ENCODE measurements at places on chromosomes 3 and 15.

DNA sequence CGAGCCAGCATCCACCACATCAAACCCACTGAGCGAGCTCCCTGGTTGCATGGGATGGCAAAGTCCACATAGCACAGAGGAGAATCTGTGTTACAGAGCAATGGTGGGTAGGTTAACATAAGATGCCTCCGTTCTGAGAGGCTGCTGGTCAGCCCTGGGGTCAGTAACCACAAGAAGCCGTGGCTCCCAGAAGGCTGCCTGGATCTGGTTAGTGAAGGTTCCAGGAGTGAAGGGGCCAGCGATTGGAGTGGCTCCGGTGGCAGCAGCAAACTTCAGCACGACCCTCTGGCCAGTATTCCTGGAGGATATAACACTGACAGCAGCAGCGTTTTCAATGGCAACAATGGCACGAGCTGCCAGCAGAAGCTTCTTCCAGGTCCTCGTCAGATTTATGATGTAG, 18.4 kb upstream of the PIGZ start:
- no peak for DNase-seq

- peak; percentile 65 for DNase-seq
These were observed 17.4 kb upstream of the CLK3 start for GRCh38 chr15:74598126-74598842.

- no peak for DNase-seq
These were observed 280.6 kb downstream of the SATB1 start for GRCh38 chr3:18144571-18144970.

GRCh38 chr15:92648190-92648875, 7.2 kb downstream of the FAM174B start:
- no peak for DNase-seq

- DNase-seq, result no peak
These were observed 50.0 kb upstream of the LCTL start for GRCh38 chr15:66615846-66616245.

GRCh38 chr3:73480187-73480672, 144.5 kb downstream of the PDZRN3 start:
- no peak for DNase-seq

DNA sequence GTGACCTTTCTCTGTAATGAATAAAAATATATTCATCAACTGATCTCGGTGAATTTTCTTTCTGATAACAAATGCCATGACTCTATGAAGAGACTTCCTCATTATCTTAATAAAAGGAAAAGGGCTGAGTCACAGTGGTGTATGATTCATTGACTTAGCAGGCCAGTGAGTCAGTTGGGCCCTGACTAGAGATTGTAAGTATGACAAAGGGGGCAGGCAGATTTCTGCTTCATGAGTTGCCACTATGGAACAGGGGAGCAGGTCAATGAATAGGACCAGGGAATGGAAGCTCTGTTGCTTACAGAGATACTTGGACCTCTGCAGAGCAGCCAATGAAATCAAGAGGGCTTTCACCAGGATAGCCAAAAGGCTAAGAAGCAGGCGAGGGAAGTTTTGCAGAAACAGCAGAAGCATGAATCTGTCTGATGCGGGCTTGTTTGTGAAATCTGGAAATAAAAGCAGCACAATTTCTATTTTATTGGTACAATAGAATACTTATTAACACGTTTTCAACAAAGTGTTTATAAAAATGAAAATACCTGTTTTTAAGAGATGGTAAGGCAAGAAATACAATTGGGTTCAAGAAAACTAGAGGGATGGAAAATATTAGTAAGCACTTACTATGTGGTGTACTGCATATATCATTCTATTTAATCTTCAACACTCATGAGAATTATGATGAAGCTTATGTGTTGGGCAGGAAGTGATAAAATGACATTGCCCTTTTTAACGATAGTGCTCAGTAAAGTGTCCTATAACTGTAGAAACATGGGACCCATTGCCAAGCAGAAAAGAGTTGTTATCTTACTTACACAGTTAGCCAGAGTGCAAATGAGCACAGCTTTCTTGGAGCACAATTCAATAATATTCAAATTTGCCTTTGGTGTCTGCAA, 169.8 kb upstream of the MYRIP start:
- DNase-seq, result no peak

GRCh38 chr3:138542977-138543376, 51.1 kb downstream of the CEP70 start:
- no peak for DNase-seq

- DNase-seq, result no peak
These were observed 187.9 kb downstream of the NFKBIZ start for GRCh38 chr3:102037209-102037608.

GRCh38 chr3:41846850-41847249, 115.1 kb downstream of the ULK4 start:
- DNase-seq, result no peak

Data from NCI-H1930 (cell line).